Fibroblast of skin of back (primary cell): ENCODE measurements at places on chromosomes 1 and 21.

GRCh38 chr1:112840631-112841624 lies 115.1 kb downstream of the SLC16A1 start:
- DNase-seq = no peak

DNA sequence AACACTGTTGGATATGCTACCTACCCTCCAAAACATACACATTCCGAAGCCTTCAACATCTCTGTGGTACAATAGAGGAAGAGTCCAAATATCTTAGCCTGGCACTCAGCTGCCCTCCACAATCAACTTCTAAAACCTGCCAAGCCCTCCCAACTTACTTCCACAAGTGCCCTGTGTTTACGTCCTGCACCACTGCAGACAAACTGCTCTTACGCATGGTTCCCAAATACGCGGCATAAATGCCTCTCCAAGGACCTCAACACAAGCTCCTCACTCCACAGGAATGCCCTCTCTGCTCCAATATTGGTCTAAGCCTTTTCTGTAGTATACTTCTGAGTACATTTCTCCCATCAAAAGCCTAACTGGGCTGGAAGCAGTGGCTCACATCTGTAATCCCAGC lies 6.8 kb downstream of the AK2 start:
- DNase-seq = no peak

DNA sequence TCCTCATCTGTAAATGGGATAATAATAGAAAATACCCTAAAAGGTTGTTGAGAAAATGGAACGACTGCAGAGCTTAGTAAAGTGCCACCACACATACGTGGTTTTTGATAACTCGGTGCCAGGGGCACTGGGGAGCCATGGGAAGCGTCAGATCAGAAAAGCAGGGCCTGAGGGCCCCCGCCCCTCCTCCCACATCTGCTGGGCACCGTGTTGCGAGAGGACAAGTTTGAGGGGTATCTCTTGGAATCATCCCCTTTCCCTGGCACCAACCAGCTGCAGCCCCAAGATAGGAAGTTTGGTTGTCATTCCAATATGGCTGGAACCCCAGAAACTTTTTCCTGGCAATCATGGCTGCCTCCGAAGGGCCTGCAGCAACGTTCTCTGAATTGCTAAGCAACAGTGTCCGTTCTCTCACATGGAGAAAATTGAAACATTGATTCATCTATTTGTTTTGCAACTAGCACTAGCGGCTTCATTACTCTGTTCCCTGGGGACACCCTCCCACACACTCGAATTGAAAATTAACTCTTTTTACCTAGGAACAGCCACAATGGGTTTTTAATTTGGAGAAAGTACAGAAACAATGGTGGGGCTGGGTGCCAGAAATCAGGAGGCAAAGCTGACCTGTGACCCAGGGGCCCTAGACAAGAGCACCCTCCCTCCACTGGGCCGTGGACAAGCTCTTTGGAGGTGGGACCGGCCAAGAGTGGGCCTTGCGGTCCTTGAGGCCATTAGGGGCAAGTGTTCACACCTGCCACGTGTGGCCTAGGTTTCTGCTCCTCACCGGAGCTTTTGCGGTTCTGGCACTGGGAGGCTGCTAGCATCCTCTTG lies 190.0 kb upstream of the VAMP3 start:
- peak; percentile 35 for DNase-seq

DNA sequence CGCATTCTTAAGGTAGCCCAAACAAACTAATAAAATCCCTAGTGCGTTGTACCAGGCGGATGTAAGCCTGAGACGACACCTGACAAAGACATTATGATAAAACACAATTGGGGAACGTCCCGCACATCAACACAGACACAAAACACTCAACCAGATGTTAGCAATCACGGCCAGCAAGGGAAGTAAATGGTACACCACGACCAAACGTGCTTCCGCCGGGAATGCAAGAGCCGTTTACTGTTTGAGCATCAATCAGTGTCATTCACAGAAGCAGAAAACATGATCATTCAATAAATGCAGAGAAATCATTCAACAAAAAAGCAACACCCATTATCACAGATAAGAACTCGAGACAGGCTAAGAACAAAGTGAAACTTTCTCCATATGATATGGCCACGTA lies 49.4 kb upstream of the COL18A1 start:
- no peak for DNase-seq

DNA sequence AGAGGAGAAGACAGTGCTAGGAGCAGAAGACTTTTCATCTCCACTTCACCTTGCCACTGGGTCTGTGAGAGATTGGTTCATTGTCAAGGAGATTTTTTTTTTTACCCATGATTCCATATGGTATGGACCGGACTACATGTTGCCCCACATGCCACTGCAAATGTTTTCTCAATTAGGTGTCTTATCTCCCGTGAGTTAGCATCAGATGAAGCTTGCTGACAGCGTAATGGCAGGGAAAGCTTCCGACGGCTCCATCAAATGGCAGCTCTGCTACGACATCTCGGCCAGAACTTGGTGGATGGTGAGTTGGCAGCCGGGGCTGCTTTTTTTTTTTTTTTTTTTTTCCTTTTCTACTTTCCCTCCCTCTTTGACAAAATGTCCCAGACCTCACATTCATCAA lies 217.2 kb upstream of the NFIA start:
- no peak for DNase-seq

DNA sequence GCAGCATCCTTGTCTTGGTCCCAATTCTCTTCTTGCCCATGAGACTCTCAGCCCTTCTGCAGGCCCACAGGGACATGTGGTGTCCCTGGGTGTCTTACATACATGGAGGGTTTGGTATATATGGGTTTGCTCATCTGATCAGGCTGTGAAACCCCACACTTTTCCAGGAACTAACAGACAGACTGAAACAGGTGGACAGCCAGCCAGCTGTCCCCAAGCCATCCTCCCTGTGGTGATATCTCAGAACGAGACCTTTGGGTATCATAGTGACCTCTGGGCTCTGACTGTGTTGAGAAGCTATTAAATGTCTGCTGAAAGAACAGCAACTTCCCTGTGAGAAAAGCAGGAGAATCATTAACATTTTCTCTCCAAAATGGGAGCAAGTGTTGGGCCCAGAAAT lies 115.5 kb upstream of the PAXBP1 start:
- DNase-seq = no peak

DNA sequence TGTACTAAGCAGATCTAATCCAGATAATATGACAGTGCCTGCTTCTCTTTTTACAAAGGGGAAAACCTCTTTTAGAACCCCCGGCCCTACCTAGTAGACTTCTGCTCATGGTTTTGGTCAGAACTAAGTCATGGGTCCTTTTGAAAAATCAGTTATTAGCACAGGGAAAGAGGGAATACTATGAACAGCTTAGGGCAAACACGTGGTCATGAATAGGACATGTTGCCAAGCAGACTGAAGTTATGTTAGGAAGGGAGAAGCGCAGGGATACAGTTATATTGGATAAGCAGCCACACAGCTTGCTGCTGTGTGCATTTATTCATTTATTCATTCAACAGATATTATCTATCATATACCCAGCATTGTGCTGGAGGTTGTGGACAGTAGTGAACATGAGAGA lies 25.3 kb upstream of the IGSF3 start:
- DNase-seq = no peak

DNA sequence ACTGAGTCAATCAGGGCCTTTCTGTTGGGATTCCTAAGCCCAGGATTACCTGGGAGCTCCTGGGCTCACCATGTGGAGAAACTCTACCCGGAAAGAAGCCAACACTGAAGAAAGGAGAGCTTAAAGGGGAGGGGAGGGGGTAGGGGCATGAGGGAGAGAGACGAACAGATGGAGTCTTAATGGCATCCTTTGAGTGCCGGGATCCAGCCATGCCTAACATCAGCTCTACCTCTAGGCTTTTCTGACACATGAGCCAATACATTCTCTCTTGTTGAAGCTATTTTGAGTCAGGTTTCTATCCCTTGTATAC lies 75.0 kb downstream of the NPHP4 start:
- no peak for DNase-seq

GRCh38 chr1:33255347-33256220 lies 708 bp upstream of the ZNF362 start:
- DNase-seq = peak; percentile 73

DNA sequence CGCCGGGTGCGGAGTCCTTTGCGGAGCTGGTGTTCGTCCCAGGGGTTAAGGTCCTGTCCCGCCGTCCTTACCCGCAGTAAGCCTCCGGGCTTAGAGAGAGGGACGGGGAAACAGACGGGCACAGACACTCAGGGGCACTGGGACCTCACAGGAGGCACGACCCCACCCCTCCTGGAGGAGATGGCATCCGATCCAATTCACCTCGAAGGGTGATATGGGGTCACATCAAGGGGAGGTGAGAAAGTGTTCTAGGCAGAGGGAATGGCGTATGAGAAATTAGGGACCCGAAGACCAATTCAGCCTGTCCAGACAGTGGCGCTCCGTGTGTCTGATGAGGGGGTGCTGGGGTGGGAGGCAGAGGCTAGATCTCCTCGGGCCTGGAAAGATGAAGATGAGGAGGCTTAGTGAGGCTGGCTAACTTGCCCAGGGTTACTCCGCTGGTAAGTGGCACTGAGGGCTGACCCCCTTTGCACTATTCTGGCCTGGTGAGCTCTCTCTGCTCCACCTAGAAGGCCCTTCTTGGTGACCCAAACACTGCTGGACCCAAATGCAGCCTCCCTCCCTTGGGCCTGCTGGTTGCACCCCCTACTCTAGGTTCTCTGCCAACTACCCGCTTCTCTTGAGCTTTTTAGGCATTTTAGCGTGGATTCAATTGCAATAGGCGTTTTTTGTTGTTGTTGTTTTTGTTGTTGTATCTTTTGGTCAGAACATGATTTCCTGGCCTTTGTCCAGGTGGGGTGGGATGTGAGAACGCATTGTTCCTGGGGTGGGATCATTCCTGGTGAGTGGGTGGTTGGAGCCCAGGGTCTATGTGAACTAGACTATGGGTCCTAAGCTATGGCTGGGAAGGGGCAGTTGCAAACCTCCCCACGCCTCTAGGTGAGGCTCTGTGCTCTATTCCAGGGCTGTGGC lies 12.3 kb downstream of the BTBD19 start:
- no peak for DNase-seq

- no peak for DNase-seq
Measured at GRCh38 chr21:37165586-37165985, 92.5 kb downstream of the TTC3 start.

- DNase-seq = no peak
Measured at GRCh38 chr1:157019457-157019856, 26.1 kb downstream of the ARHGEF11 start.

DNA sequence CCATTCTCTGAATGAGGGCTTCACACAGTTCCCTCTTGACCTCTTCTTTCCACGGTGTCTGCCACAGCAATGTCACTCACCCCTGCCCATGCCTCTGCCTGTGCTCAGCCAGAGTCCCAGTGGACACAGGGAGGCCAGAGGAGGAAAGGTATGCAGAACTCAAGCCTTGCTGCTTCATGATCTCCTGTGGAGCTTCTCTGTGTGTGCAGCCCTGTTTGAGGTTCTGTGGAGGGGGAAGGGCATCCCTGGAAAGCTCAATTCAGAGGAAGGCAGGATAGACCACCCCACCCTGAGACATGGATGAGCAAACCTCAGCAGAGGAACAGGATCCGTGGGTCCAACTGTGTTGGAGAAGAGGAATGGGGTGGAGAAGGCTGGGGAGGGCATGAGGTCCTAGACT lies 2.0 kb downstream of the HCN3 start:
- DNase-seq = no peak

DNA sequence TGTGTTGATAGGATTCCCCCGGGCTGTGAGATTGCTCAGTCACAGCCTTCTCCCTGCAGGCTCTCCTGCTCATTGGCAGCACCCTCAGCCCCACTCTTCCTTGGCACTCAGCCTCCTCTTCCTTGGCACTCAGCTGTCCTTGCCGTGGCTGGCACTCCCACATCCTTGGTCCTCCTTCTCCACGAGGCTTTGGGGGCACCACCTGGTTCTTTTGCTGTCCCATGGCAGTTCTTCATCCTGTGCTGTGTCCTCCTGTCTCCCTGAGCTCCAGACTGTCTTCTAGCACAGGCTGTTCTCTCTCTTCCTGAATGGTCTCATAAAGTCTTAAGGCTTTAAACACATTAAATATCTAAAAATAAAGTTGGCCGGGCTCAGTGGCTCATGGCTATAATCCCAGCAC lies 27.0 kb downstream of the PKNOX1 start:
- DNase-seq = no peak

DNA sequence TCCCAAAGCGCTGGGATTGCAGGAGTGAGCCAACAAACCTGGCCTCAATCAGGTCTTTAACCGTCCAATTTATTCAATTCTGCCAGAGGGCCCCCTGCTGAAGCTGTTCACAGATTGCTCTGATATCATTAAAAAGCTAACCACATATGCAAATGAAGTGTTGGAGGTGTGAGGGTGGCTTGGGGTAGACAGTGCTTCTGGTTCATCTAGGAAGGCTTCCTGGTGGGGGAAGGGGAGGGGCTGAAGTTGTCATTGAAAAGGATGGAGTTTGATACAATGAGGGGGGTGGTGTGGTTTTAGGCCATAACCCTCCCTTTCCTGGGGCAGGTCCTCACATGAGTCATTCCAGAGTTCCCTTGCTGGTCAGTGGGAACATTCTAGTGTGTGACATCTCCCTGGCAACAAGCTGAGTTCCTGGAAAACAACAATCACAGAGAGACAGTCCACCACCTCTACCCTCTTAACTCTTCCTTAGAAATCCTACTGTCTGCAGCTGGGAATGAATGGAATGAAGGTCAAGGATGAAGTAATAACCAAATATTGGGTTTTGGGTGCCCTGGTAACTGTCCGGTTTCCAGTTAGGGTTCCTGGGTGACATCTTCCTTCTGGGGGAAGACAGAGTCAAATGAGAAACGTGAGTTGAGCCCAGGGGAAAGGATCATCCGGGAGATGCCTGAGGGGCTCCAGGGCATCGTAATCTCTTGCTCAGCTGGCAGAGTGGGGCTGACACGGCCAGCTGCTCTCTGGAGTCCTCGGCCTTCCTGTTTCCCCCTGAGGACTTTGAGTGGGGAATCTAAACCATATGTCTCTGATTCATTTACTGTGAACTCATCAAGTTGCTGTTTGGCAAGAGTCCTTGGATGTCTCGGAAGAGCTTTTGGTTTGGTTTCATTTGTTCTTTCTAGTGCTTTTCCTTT lies 32.2 kb downstream of the BATF3 start:
- peak; percentile 97 for DNase-seq

DNA sequence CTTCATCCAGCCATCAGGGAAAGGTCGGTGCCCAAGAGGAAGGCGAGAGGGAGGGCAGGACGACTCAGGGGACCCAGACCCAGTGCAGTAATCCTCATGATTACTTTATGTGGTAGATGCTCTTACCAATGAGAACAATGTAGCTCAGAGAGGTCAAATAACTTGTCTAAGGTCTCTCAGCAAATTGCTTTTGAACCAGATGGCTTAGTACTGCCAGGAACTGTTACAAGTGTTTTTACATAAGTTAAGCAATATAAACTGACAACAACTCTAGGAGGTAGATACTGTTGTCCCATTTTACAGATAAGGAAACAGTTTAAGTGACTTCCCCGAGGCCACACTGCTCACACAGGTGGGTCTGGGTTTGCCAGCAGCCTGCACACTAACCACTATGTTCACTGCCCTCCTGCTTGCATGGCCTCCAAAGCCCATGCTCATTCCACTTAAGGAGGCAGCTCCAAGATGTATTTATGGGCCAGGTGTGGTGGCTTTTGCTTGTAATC lies 111.7 kb downstream of the LACTBL1 start:
- DNase-seq = no peak

GRCh38 chr21:14438211-14438610 lies 55.3 kb upstream of the HSPA13 start:
- DNase-seq = no peak

- no peak for DNase-seq
Measured at GRCh38 chr21:37915497-37915911, 753 bp downstream of the KCNJ6 start.

GRCh38 chr1:151326619-151327222 lies 495 bp downstream of the PI4KB start:
- DNase-seq = peak; percentile 55

GRCh38 chr1:203325026-203325417 lies 19.7 kb downstream of the BTG2 start:
- DNase-seq = no peak

- DNase-seq = no peak
Measured at GRCh38 chr1:246141306-246141705, 365.8 kb downstream of the SMYD3 start.
